Pancreas (tissue), 10 donors: ENCODE measurements at places on chromosomes 3 and 15. TPM values are rescaled to one million over a fixed set of nuclear protein-coding genes. Genes with fewer than 3 reads are reported as not detected.

RMDN3 gene
- 21.2 TPM for total RNA-seq

DNA sequence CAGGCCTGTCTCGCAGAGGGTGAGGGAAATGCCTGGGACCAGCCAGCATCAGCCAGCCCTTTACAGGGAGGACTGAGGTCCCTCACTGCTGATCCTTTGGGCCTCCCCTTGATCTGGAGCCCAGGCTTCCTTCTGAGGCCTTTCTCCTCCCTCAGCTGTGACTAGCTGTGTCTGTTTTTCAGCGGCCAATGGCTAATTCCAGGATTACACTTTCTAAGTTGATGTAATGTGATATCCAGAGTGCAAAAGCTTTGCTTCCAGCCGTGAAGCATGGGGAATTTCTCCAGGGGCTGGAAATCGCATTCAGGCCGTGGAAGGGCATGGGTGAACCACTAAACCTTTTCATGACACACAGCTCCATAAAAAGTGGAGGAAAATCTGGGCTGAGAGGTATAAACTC lies 157.6 kb downstream of the SHQ1 start:
- no peak for DNase-seq

DNA sequence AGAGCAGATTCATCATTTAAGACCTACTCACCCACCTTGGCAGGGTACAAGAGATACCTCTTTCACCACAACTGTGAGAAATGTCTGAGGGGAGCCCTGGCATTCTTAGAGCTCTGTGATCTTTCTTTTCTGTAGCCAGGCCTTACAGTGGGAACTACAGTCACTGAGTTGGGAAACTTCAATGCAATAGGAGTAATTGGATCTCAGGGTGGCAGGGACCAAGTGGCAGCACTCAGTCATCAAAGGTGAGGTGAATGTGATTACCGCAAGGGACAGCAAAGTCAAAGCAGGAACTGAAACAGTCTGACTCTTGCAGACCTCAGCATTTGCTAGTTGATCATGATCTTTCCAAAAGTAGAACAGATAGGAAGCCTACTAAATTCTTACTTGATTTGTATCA lies 7.2 kb upstream of the MCF2L2 start:
- DNase-seq = no peak

GRCh38 chr3:16665282-16665741 lies 60.1 kb upstream of the DAZL start:
- no peak for DNase-seq
